ENCODE measurements at places on chromosomes 16 and 17.

DNA sequence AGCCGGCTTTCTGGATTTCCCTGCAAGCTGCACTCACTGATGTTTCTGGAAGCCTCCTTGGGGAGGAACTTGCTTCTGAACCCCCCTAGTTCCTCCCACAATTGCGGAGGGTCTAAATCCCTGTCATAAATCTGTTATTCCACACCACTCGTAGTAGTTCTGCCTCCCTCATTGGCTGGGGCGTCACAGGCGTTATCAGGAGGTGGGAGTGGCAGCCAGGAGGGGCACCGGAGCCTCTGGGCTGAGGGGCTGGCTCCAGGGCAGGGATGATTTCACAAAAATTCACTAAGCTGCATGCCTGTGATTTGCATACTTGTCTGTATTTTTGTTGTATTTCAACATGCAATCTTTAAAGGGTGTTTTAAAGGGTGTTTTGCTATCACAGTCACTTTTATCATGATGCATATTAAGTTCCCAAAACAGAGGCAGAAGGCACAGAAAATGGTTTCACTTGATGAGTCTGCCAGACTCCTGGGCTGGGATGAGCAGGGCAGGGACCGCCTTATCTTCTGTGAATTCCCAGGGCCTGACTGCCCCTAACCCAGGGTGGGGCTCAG lies 176.2 kb upstream of the FOXF1 start:
- no peak for DNase-seq

GRCh38 chr16:3087243-3088235 lies 11.6 kb downstream of the ZSCAN10 start:
- no peak for DNase-seq

DNA sequence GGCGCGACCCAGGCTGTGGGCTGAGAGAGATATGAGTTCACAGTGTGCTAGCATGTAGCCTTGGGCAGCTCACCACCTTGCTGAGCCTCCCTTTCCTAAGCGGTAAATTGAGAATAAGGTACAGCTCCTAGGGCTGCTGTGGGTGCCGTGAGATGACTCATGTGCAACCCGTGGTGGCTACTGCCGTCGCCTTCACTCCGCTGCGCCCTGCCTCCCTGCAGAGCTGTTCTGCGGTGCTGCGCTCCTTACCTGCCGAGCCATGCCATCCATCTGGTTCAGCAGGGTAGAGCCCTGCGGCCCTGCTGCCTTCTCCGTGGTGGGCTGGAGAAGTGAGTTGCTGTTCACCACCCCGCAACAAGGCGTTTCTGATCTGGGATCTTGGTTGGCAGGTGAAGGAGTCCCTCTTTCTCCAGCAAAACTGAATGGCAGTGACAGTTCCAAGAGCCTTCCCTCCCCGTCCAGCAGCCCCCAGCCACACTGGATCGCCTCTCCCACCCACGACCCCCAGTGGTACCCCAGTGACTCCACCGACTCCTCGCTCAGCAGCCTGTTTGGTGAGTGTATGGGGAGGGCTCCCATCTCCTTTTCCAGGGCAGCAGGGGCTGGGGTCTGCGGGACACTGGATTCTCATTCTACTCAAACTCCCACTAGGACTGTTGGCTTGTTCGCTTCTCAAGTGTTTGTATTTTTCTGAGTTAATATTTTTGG lies 9.3 kb upstream of the JPT2 start:
- DNase-seq, result no peak

DNA sequence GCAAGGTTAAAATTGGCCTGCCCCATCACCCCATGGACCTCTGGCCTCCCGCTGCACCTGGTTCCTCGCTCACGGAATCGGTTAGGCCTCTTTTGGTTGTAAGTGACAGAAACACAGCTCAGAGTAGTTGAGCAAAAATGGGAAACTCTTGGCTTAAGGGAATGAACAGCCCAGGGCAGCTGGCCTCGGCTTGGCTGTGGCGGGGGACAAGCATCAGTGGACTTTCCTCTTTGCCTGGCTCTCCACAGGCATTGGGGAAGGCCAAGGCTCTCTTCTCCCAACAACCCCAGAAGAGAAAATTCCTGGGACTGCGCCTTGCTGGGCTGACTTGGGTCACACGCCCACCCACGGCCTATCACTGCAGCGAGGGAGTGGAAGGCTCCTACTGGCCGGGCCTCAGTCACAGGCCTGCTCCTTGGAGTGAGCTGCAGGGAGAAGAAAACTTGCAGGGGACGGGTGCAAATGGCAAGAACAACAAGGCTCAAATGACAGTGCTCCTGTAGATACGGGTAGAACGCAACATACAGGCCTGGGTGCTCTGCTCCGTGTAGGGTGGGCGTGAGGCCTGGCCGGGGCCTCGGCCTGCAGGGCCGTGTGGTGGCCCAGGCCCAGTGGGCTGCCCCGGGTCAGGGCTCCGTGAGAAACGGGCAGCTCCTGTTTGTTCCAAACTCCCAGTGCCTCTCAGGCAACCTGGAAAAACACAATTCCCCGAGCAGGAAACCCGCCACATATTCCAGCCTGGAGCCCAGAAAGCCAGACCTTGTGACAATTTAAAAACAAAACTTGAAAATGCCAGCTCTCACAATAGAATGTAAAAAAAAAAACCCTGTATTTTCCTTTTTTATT lies 25.0 kb upstream of the ATP2A3 start:
- no peak for DNase-seq

DNA sequence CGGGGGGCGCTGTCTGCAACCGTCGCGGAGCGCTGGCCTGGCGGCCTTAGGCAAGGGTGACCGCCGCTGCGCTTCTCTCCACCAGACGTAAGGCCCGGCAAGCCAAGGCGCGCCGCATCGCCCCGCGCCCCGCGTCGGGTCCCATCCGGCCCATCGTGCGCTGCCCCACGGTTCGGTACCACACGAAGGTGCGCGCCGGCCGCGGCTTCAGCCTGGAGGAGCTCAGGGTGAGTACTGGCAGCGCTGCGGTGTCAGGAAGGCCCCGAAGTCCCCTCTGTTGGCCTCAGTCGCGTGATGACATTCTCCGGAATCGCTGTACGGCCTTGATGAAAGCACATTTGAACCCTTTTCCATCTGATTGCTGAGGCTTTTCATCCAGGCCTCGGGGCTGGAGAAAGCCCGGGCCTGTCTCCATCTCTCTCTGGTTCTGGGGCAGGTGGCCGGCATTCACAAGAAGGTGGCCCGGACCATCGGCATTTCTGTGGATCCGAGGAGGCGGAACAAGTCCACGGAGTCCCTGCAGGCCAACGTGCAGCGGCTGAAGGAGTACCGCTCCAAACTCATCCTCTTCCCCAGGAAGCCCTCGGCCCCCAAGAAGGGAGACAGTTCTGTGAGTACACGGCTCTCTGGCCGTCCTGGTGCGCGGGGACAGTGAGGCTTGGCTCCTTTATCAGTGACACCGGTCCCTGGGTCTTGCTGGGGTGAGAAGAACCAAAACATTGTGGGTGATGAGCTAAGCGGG lies 831 bp downstream of the RPL13 start:
- DNase-seq, result no peak

GRCh38 chr16:28985211-28986041 lies 574 bp downstream of the LAT start:
- DNase-seq, result no peak

GRCh38 chr16:3965781-3966582 lies 85.5 kb upstream of the CREBBP start:
- no peak for DNase-seq

GRCh38 chr16:28496844-28497243 lies 2.4 kb downstream of the APOBR start:
- no peak for DNase-seq

DNA sequence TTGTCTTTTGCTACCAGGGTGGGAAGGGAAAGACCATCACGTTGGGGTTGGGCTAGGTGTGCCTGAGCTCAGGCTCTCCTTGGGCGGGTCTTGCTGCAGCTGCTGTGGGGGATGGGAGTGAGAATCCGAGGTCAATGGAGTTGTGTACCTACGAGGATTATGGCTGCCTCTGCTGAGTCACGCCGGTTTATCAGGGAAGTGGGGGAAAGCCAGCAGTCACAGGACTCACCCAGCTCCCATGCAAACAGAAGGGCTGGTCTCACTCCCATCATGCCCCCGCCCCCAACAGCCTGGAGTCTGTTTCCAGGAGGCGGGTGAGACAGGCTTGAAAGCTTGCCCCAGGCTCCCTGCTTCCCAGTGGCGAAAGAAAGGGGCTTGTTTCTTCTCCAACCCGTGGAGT lies 1259.0 kb upstream of the GOT2 start:
- DNase-seq, result no peak

DNA sequence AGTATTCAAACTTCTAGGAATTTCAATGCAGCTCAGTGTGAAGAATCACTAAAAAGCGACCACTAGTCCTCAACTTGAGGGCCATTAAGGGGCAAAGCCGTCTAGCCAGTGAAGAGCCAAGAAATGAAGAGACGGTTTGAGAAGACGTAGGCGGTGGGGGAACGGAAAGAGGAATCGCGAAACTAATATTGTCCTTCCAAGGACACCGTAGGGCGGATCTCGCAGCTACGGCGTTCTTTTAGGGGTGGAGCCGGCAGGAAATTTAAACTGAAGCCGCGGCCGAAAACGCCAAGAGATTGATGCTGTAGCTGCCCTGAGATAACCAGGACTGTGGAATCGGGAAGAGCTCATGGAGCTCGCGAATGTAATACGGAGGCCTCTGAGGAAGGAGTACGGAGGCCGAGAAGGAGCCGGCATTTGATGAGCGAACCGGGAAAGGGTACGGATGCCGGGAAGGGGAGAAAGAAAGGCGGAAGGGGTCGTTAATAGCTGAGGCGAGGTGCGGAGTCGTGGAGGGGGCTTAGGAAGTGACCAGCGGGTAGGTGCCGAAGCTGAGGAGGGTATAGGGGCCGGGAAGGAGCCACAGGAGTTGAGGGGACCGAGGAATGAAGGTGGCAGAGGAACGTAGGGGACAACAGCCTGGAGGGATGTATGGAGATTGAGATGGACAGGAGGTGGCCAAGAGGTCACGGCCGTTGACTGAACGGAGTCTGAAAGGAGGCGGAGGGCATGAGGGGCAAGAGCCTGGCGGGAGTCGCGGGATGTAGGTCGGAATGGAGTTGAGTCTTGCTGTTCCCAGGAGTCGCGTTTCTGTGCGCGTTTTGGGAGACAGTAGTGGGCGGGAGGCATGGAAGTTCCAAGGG lies at the start of gene DBF4B:
Gene DBF4B, plus strand, starts transcription at position 265 of the 863 bp plus-strand sequence. Its CDS starts 156 bp downstream, at position 421.
- DNase-seq, result peak; percentile 72

DNA sequence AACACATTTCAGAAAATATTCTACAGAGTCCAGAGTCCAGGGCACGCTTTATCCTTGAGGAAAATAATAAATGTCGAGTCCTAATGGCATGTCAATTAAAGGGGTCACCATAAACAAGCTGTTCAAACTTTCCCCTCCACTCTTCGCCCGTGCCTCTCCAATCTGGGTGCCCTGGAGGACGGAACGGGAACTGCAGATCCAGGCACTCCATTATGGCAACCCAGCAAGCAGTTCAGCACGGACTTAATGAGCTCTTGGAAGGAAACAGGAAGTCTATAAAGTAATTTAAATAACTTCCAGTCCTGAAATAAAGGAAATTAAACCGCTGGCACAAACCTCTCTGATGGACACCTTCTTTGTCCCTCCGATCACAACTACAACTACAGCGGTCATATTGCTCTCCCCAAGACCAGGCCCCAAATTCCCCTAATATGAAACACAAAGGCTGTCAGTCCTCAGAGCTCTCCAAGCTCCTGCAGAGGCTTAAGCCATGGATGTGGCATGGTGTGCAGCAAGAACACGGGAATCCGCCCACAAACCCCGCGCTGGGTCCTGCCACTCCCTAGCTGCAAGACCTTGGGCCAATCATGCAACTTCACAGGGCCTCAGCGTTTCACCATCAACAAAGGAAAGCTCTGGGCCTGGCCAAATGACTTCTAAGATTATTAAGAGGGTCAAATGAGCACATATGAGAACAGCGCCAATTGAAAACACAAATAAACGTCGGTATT lies 52.6 kb downstream of the ZFHX3 start:
- DNase-seq, result no peak

GRCh38 chr16:81492311-81492761 lies 47.7 kb downstream of the CMIP start:
- DNase-seq, result no peak

GRCh38 chr17:82960419-82961271 lies 118.8 kb upstream of the METRNL start:
- DNase-seq, result no peak

DNA sequence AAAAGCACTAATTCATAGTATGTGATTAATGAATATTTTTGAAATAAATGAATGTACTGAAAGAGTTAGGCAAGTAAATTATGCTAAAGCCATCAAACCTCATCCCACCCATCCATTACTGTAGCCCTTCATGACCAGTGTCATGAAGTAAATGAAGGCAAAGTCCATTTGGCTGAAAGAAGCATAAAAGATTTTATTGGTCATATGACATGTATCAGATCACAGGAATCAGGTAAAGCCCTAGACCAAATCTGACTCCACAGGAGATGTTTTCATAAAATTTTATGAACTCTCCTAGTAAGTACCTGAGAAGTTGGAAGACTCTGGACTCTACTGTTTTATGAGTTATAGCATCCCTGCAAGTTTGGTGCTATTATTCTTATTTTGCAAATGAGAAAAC lies 213.5 kb downstream of the TMEM114 start:
- no peak for DNase-seq

GRCh38 chr16:17382514-17382913 lies 88.2 kb downstream of the XYLT1 start:
- no peak for DNase-seq

GRCh38 chr17:32464374-32464773 lies 20.1 kb downstream of the PSMD11 start:
- no peak for DNase-seq

DNA sequence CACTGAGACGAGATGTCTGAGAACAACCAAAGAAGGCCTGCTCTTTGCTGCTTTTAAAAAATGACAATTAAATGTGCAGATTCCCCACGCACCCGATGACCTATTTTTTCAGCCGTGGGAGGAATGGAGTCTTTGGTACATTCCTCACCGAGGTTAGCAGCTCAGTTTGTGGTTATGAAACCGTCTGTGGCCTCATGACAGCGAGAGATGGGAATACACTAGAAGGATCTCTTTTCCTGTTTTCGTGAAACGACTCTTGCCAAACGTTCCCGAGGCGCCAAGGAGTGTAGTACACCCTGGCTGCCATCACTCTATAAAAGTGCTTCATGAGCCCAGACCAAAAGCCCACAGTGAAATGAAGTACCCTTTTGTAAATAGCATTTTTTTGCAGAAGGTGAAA lies 87.8 kb downstream of the CRISPLD2 start:
- DNase-seq, result no peak

DNA sequence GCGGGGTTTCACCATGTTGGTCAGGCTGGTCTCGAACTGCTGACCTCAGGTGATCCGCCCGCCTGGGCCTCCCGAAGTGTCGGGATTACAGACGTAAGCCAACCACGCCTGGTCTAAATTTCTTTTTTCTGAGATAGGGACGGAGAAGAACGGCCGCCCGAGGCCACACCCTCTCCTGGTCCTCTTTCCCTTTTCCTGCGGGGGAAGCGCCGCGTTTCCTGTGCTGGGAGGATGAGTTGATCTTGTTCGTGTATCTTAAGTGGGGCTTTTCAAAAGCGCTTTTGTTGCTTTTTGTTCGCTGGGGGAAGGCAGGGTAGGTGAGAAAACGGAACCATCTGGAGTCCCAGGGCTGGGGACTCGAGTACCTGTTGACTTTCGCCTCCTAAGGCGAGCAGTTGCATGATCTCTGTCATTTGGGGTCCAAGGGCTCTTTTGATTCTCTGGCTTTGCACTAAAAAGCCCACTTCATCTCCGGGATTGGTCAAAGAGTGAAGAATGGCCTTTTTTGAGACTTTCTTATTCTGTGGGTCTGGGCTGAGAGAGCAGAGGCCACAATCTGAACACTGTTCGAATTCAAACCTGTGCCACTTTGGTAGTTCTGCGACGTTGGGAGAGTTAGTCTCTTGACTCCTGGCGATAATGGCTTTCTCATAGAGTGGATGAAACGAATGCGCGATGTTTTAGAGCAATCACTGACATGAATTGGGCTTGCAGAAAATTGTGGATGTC lies 1.3 kb downstream of the FUS start:
- DNase-seq, result no peak

GRCh38 chr17:82320140-82320840 lies 2.9 kb upstream of the CD7 start:
- DNase-seq, result no peak

Data from activated CD4-positive, CD25-positive, alpha-beta regulatory T cell treated with anti-CD3 and anti-CD28 coated beads, Interleukin-2, amount 50 U/mL, for 16 hours (primary cell).